Mesothelial cell of epicardium (in vitro differentiated cells): ENCODE measurements at places on chromosomes 6 and 20.

- no peak for DNase-seq
These were observed 47.4 kb downstream of the PKIB start for GRCh38 chr6:122657601-122658000.

GRCh38 chr6:150567823-150568383, 31.8 kb upstream of the PLEKHG1 start:
- no peak for DNase-seq

DNA sequence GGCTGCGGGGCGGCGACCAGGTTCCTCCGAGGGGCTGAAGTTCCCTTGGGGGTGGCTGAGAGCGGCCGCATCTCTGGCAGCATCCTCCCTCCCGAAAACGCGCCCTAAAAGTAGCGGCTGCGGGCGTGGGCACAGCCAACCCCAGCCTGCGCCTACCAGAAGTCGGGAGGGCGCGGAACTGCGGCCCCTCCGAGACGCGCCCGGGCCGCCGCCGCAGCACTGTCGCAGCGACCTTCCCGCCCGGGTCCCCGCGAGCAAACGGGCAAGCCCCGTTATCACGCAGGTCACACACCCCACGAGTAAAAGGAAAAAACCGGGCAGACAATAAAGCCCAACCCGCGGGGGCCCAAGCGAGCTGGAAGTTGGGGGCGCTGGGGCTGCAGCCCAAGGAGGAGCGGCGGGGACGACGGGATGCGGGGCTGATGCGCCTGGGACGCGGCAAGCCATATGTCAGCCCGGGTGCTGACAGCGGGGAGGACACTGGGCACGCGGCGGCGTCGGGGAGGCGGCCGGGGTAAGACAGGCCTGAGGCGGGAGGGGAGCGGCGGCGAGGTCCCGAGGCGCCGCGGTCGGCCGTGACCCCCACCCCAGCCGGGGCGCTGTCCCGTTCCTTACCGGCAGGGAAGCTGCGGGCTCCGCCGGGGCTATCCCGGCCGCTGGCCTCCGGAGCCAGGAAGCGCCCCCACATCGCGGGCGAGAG, 659 bp downstream of the CEP85L start:
- peak; percentile 59 for DNase-seq

GRCh38 chr20:38095017-38095686, 61.6 kb downstream of the RPRD1B start:
- no peak for DNase-seq

GRCh38 chr6:118288355-118289124, 259.6 kb upstream of the PLN start:
- no peak for DNase-seq

- DNase-seq: no peak
These were observed 245.0 kb upstream of the RIN2 start for GRCh38 chr20:19512886-19513677.

DNA sequence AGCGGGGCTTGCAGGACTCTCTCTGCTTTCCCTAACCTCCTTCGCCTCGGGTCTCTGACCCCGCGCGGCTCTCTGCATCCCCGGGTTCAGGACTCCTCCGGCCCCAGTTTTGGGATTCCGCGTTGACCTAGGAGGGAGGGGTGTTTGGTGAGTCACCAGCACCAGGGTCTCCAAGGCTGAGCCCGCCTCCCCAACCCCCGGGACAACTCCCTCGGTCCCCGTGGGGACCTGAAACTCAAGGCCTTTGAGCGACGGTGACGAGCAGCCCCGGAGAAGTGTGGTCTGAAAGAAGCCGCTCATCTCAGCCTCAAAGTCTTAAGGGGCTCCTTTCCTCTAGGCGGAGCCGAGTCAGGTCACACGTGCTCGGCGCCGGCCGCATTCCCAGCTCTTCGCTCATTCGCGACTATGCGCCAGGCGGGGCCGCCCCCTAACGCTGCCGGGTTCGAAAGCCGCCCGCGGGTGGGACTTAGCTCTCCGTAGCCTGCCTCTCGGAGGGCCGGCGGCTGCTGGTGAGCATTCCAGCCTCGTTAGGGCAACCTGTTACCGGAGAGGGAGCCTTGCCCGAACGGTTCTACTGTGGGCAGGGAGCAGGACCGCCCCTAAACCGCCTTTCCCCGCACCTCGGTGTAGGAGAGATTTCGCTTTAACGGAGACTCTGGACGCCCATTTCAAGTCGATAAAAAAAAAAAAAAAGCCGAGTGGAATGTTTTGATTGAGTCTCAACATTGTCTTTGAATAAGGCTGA, 3.0 kb upstream of the PRDM13 start:
- DNase-seq: no peak

DNA sequence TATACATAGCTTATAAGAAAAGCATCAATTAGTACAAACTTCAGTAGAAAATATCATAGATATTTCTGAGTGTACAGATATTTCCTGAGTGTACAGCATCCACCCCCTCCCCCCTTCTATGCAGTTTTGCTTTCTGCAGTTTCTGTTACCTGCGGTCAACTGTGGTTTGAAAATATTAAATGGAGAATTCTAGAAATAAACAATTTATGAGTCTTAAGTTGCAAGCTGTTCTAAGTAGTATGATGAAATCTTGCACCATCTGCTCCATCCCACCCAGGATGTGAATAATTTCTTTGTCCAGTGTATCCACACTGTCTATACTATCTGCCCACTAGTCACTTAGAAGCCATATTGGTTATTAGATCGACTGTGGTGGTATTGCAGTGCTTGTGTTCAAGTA, 15.8 kb upstream of the GPR63 start:
- DNase-seq: no peak

DNA sequence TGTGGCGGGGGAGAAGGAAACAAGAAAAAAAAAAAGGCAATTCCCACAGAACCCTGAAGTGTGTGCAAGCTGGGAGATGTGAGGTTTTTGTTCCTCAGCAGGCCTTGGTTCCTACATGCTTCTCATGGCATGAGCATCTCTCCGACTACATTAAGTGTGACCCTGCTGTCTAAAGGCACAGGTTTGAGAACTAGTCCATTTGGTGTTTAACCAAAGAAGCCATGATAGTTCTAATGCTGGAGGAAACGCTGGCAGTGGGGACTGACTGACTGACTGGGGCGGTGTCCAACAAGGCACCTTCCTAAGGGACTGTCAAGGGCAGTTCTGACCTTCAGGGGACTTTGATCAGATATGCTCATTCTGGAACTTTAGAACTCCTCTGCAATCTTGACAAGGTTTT, 3.8 kb downstream of the TXNDC5 start:
- DNase-seq: no peak

DNA sequence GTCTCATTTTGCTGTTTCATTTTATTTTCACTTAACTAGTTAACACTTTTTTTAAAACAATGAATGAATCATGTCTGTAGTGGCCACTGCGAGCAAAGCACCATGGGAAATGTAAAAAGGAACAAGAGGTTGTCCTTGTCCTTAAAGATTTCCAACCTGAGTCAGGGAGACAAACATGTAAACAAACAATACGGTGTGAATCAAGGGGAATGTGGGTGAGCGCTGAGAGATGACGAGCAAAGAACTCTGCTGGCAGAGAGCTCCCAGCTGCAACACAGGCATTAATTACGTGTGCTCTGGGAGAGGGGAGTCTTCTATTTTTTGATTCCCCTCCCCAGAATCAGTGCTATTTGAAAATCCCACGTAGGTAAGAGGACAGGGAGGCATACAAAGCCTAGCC, 84.3 kb downstream of the ATXN1 start:
- DNase-seq: no peak

DNA sequence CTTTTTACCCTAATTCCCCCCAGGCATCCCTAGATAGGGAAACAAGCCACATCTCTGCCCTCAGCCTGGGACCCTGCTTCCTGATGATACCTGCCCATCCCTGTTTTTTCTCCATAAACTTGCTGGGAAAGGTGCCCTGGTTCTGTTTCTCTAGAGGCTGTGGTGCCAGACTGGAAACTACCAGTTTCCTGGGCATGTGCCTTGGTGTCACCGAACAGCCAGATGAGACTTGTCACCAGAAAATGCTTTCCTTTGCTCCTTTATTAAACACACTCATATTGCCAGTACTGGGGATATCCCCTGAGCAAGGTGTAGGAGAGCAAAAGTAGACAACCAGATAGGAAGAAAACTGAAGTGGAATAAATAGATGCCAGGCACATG, 16.8 kb downstream of the SRSF3 start:
- DNase-seq: no peak

- no peak for DNase-seq
These were observed 788 bp downstream of the TRIM40 start for GRCh38 chr6:30136570-30137286.
